Stimulated activated CD4-positive, alpha-beta T cell treated with anti-CD3 and anti-CD28 coated beads, TNF-alpha, amount 100 ng/mL, for 1 hour (primary cell): ENCODE measurements at places on chromosomes 1 and 21.

GRCh38 chr1:2438038-2438437 is 25.7 kb upstream of the PEX10 start:
- DNase-seq: no peak

GRCh38 chr1:38020396-38020795 is 7.9 kb downstream of the UTP11 start:
- DNase-seq: no peak

GRCh38 chr1:43689289-43689688 is 18.0 kb upstream of the ST3GAL3 start:
- no peak for DNase-seq

DNA sequence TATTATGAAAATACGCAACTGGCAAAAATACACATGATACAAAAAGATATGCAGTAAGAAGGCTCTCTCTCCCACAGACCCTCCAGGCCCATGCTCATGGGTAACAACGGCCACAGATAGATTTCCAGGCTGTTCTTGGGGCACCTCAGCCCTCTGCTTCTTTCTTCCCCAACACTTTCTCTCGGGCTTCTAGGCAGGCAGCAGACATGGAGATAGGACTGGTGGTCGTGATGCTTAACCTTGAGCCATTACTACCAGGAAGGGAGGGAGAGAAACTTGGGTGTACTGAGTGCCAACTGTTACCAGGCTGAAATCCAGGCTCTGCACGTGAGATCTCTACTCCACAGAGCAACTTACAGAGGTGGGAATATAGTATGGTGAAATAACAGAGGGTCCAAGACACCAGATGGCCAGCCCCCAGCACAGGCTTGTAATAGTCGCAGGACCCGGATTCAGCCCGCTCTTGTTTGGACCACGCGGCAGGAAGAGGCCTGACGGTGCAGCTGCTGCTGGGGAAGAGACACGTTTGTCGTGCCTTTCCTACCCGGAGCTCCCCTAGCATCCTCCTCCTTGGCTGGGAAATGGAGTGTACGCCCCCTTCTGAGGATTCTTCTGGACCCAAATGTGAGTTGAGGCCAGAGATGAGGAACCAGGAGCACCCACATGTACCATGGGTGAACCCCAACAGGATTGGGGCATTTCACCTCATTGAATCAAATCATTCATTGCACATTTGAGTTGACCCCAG is 441.1 kb upstream of the VAMP3 start:
- no peak for DNase-seq

GRCh38 chr1:115135681-115136080 is 46.4 kb upstream of the TSPAN2 start:
- no peak for DNase-seq

DNA sequence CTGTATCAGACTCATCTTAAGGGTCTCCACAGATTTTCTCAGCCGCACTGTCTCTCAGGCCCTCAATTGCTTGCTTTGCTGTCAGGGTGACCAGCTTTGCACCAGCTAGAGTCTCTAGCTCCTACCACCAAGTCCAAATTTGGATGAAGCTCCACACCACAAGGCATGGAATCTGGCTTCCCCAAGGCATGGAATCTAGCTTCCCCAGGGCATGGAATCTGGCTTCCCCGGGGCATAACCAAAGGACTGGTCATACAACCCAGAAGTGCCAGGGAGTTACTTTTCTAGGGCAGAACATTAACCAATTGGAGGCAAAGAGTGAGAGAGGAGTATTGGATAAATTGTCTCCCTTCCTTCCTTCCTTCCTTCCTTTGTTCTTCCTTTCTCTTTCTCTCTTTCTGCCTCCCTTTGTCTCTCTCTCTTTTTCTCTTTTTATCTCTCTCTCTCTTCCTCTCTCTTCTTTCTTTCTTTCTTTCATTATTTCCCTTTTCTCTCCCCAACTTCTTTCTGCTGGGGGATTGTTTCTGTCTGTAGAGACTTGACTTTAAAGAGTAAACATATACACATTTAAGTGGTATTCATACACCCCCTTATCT is 76.9 kb upstream of the HAO2 start:
- no peak for DNase-seq
